SHP77 (cell line): ENCODE measurements at places on chromosomes 3 and 15.

DNA sequence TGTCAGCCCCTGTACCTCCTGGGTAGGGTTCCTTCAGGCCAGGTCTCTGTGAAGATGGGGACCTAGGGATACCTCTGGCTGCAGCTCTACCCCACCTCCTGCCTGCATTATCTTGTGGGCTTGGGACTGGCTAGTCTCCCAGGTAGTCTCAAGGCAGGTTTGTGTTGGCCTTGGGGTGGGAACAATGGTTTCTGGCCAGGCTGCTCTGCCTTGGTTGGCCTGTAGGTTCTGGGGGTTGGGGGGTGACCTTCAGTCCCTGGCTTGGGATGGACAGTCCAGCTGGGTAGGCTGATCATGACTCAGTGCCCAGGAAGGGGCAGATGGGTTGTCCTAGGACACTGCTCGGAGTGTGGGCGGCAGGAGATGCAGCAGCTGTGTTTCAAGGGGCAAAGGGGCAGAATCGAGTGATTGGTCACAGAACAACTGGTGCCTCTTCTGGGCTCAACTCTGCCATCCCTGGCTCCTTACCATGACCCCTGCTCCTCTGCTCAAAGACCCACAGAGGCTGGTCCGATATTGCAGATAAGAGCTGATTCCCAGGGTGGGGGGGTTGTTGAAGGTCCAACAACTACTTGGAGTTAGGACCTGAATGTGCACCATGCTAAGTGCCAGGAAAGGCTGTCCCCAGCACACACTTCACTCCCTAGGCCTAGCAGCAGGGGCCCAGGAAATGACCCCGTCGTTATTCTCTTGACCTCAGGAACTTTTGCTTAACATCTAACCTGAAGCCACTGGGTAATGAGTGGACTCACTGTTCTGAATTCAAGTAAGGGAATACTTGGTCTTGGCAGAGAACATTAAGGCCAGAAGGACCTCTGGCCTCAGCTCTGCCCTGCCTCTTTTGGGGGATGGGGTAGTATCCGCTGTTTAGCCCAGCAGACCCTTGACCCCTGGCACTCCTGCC lies 18.1 kb upstream of the BSN start:
- DNase-seq, result no peak

DNA sequence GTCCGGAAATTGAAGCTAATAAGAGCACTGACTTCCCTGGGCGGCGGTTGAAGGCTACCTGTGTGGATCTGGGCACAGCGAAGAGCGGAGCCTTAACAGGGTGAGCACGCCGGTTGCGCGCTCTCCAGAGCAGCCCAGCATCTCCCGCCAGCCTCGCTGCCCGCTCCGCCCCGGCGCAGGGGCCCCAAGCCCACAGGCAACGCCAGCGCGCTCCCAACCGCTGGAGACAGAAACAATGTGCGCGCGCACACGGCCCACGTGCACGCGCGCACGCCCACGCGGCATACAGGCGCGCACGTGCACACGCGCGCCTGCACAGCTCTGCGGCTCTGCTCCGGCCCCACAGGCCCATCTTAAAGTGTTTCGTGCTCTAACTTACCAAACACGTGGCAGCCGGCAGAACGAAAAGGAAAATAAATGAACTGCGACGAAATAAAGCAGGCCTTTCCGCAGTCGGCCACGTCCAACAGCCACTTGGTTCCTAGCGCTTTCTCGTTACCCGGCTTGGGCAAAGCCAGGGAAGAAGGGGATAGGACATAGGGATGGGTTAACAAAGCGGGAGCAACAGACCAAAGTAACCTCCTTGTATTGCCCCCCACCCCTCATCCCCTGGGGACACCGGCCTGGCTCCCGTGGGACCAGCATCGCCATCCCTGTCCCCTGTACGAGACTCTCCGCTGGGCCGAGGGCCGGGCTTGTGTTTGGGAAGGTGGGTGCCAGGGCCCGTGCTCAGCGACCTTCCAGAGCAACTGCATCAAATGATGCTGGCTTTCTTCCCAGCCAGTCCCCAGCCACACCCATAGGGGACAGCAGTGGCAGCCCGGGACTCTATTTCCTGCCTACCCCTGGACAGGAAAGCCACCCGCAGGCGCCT lies 203.7 kb downstream of the ABHD5 start:
- DNase-seq, result no peak

DNA sequence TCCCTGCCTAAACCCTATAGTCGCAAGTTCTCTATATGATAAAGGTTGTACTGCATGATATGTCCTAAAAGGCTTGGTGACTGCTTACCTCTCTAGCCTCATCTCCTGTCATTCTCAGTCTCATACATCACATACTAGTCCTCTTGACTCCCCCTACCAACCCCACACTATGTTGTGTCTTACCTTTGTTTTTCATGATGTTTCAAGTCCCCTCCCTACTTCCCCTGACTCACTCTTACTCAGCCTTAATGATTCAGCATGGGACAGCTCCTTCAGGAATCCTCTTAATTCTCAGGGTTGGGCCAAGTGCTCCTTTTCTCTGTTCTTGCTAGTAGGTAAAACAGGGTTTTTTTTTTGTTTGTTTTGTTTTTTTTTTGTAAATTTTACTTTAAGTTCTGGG lies 49.6 kb downstream of the SLMAP start:
- DNase-seq, result no peak

GRCh38 chr3:52844290-52844975 lies 9.6 kb upstream of the MUSTN1 start:
- no peak for DNase-seq

DNA sequence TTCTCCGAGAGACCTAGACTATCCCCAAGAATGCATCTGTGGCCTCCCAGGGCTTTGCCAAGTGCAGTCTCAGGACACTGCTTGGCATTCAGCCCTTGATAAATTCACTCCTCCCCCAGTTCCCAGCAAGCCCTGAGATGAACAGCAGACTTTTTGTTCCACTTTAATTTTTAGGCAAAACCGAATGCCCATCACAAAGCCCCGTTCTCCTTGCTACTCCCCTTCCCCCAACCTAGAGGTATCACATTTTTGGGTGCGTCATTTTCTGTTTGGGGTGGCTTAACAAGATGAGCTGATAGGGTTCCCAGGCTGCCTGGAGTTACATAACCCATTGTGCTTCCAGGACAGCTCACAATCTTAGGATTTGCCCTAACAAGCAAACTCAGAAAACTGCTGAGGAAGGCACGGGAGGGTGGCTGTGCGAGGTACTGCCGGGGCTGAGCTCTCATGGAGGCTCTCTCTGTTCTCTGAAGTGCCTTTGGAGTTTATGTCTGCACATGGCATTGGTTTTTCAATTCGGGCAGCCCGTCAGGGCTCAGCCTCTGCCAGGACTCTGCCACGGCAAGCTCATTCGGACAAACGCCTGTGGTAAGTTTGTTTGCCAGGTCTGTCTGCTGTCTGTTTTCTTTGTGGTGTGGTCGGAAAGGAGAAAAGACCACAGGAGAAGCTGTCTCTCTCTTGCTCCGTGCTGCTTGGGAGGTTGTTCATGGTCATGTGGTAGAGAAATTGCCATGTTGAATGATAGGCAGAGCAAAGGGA lies at the start of gene TRAK1:
TSS of gene TRAK1 (plus strand) at position 385 of the 759 bp plus-strand sequence. CDS start at position 498, 113 bp downstream.
- DNase-seq, result no peak

DNA sequence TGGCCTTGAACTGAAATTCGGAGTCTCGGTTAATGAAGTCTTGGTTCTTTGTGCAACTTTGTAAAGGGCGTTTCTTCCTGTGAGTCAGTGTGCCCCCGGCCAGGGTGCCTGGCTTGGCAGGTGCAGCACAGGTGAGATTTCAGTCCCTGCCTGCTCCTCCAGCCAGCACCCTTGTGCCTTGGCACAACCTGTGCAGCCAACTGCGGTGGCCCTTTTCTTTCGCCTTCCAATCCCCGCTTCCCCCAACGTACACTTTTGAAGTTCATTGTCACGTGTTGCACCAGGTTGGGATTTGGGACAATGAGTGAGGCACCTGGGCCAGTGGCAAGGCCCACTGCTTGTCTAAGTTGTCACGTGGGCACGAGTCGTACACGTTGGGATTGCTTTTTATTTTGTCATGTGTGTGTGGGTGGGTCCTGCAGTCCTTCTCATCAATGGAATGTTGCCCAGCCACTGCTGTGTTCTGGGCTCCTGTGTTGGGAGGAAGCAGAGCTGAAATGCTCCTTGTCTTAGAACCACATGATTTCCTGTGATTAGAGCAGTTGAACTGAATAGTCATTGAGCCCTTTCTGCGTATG lies 242.9 kb upstream of the BHLHE40 start:
- no peak for DNase-seq

DNA sequence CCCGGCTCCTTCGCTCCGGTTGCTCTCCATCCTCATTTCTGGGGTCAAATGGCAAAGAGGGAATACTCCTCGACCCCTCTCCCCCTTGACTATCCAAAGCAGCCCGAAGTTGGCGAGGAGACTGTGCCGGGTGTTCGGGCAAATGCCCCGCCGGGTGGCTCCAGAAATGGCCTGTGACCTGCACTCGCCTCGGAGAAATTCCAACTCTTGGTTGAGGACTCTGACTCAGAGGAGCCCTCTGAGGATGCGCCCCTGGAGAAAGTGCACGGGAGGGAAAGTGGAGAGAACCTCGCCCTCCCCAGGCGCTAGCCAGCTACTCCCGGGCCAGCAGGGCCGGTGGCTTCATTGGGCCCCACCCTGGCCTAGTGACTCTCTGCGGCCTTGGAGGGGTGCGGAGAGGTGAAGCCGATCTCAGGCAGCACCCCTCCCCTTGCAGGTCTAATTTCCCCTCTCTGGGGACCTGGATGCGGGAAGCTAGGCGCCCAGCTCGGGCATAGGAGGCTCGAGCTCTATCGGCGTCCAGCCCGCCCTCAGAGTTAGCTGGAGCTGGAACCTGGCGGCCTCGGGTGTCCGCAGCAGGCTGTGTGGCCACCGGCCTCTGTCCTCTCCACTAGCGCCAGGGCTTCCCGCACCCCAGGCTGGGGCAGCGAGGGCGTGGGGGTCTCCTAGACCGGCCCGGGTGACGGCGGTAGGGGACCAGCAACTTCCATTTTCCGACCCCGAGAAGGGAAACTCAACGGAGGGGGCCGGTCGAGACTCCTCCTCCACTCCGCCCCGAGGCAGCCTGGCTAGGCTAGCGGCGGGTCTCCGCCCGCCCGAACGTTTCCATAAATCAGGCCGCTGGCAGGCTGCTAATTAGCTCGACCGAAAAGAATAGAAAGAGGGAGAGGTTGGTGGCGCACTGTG lies 29.4 kb downstream of the NR2F2 start:
- DNase-seq, result no peak

- DNase-seq, result no peak
Measured at GRCh38 chr15:97806766-97807165, 153.7 kb upstream of the ARRDC4 start.

- no peak for DNase-seq
Measured at GRCh38 chr3:82496890-82497560, 735.6 kb upstream of the GBE1 start.

DNA sequence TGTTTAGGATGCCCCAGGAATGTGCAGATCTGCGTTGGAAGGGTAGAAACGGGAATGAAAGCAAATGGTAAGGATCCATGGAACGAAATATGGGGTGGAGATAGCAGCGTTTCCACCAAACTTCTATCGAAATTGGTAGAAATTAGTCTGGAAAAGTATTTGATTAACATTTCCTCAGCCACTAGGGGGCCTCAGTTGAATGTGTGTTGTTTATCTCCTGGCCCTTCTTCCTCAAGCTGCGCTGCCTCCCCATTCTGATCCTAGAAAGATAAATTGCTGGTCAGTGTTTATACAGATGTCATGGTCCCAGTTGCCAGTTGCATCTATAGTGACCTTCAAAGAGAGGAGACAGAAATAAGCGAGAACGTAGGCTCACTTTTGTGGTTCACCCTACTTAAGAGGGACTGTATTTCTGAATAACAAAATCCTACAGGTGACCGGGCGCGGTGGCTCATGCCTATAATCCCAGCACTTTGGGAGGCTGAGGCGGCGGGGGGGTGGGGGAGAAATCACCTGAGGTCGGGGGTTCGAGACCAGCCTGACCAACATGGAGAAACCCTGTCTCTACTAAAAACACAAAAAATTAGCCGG lies 457.1 kb downstream of the SQOR start:
- DNase-seq, result peak; percentile 59

GRCh38 chr15:36221992-36222391 lies 357.4 kb upstream of the CDIN1 start:
- DNase-seq, result no peak

GRCh38 chr3:168093790-168094189 lies 1.9 kb downstream of the GOLIM4 start:
- DNase-seq, result no peak

DNA sequence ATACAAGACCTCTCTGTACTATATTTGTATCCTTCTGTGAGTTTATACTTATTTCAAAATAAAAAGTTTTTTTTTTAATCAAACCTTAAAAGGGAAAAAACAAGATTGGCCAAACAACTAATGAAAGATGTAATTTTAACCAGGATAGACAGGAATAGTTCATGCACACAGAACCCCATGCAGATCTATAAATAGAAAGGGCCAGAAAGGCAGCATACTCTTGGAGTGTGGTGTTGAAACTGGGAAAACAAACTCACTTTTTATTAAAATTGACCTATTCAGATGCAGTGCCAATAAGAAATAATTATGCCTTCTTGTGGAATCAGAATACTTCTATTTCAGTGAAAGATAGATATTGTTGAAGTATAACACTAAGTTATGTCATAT lies 204.6 kb downstream of the PLCL2 start:
- no peak for DNase-seq

- DNase-seq, result no peak
Measured at GRCh38 chr15:92502336-92502735, 108.7 kb downstream of the ST8SIA2 start.

GRCh38 chr15:96122077-96123027 lies 208.1 kb upstream of the NR2F2 start:
- DNase-seq, result no peak

- DNase-seq, result no peak
Measured at GRCh38 chr15:74642348-74642733, 26.7 kb downstream of the CLK3 start.

DNA sequence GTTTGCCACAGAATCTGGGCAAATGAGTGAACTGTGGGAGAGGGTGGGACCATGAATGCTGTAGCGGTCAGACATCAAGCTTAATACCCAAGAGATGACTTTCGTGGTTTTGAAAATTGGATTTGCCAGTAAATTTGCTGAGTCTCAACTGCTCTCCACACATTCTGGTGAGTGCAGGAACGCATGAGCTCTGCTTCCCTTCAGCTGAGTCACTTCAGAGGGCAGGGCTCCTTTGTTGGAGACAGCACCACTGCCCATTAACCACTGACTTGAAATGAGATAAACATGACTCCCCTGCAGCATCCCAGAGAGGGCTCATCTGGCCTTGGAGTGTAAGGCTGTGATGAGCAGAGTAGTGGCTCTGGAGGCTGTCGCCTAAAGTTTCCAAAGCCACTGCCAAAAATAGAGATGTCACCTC lies 22.6 kb downstream of the RARRES1 start:
- DNase-seq, result no peak
